ENCODE measurements at places on chromosomes 5 and 9.

- no peak for DNase-seq
These were observed 284.6 kb downstream of the MRPS30 start for GRCh38 chr5:45093377-45093776.

DNA sequence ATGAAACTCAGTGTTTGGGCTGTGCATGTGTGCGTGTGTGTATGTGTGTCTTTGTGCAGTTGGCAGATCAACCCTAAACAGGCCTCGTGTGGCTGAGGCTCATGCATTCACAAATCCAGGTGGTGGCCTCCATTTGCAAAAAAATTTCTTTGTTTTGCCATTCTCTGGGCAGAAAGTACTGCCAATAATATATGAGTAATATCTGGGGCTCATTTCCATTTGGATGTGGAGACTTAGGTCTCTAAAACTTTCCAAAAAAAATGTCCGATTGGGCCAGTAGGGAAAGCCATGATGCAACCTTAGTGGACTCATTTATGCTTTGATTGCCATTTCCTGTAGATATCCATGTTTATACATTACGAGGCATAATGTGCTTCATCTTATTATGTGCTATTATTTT is 77.9 kb upstream of the RPS23 start:
- DNase-seq, result no peak

GRCh38 chr9:113566016-113566711 is 102.6 kb downstream of the RGS3 start:
- peak; percentile 54 for DNase-seq

- no peak for DNase-seq
These were observed 136.8 kb downstream of the ASTN2 start for GRCh38 chr9:117278020-117278419.

- DNase-seq, result no peak
These were observed 48.5 kb downstream of the RFX3 start for GRCh38 chr9:3477236-3477834.

DNA sequence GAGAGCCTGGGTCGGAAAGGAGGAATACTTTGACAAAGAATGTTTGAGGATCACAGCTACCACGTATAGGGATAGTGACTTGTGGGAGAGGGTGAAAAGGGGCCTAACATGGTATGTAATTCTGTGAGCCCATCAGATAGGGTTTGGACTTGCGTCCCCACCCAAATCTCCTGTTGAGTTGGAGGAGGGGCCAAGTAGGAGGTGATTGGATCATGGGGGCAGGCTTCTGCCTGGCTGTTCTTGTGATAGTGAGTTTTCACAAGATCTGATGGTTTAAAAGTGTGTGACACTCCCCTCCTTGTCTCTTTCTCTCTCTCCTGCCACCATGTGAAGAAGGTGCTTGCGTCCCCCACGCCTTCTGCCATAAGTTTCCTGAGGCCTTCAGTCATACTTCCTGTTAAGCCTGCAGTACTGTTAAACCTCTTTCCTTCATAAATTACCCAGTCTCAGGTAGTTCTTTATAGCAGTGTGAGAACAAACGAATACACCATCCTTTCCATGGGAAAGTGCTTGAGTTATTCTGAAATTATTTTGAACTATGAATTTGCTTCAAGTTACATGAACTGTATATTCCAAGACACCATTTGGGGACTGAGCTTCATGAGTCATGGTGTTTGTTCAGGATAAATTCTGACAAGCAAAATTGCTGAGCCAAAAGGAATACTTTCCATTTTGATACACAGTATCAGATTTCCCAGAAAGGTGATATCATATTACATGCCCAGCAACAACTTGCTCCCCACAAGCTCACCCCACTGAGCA is 68.8 kb upstream of the SSBP2 start:
- no peak for DNase-seq

- DNase-seq, result no peak
These were observed 30.3 kb downstream of the TYRP1 start for GRCh38 chr9:12723409-12724028.

GRCh38 chr5:113817683-113818082 is 304.2 kb downstream of the YTHDC2 start:
- DNase-seq, result no peak

GRCh38 chr5:113188436-113188835 is 211.8 kb downstream of the DCP2 start:
- DNase-seq, result no peak

DNA sequence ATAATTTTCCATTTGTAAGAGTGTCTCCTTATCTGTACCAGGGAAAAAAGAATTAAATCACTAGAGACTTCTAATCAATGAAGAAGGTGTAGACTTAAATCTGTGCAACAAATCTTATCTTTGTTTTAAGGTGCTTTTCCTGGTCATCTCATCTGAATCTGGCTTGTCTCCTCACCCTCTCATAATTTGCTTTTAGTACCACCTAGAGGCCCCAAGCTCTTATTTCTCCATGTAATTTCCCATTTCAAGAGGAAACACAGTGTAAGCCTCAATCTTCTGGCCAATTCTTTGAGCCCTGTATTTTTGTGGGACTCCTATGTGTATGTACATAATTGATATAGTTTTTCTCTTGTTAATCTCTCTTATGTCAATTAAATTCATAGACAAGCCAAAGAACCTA is 1975.3 kb upstream of the CDH6 start:
- no peak for DNase-seq
